ENCODE measurements at places on chromosomes 5 and 9.

DNA sequence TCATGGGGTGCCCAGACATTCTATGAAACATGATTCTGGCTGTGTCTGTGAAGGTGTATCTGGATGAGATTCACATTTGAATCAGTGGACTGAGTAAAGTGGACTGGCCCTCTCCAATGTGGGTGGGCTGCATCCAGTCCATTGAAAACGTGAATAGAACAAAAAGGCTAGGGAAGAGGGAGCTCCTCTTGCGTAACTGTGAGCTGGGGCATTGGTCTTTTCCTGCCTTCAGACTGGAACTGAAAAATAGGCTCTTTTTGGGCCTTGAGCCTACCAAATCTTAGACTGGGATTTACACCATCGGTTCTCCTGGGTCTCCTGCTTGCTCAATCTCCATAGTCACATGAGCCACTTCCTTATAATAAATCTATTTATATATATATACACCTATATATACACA, 170.1 kb downstream of the SPOCK1 start:
- no peak for DNase-seq

- peak; percentile 62 for DNase-seq
Observed at GRCh38 chr5:143153332-143154119, 250.0 kb downstream of the NR3C1 start.

DNA sequence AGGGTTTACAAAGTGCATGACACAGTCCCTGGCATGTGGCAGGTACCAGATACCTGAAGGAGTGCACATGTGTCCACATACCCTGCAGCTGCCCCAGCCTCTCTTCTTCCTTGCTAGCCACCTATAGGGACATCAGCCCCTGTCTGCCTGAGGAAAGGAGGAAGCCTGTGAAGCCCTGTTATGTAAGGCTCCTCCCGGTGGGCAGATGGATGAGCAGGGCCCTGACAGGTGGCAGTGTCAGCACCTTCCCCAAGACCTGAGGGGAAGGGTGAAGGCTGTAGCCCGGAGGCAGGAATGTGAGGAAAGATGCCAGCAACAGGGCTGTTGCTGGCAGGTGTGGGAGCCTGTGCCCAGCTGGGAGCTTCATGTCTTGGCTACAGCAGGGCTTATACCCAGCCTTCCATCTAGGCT, 21.7 kb downstream of the TCF7 start:
- DNase-seq = no peak

DNA sequence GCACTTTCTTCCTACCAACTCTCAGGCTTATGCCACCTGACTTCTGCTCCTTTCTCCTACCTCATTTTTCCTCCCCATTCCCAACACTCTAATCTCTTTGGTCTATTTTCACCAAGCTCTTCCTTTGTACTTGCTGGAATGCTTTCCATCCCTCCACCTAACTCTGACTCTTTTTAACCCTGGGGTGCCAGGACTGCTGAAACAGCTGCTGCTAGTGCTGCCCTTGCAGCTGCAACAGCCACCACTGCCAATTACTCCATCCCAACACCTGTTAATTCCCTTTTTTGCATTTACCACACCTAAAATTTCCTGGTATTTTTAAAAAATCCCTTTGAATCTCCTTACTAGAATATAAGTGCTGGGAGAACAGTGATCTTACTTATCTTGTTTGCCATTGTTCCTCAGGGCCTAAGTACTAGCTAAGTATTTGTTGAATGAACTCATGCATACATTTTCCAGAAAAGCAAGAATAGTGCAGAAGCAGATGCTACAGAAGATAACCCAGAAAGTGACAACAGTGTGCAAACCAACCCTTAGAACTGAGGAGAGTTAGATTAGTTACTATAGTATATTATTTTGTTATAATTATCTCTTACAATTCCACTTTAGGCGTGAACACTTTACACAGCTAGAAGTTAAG, 11.5 kb downstream of the NADK2 start:
- no peak for DNase-seq

- no peak for DNase-seq
Observed at GRCh38 chr9:124645274-124645673, 125.8 kb downstream of the NR6A1 start.

GRCh38 chr5:74975582-74975981, 76.8 kb downstream of the GCNT4 start:
- DNase-seq = no peak

DNA sequence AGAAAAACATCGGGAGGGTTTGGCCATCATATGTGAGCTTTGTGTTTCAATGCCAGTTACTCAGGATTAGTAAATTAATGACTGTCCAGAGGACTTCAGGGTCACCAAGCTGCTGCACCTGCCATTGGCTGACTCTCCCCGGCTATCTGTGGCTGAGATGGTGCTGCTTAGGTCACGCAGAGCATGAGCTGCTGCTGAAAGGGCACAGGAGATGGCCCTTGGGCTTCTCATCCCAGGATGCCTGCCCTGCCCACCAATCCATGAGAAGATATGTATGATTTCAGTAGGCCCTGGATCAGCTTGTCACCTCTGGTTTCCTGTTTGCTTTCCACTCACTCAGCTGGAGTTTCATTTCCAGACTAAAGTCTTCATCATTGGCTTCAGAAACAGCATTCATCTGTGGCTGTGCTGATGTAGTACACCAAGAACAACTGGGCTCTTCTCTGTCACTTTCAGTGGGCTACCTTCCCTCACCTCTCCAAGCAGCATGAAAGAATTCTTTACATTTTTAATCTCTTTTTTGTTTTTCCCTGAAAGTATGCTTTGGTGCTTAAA, 2.4 kb upstream of the CATSPER3 start:
- no peak for DNase-seq

DNA sequence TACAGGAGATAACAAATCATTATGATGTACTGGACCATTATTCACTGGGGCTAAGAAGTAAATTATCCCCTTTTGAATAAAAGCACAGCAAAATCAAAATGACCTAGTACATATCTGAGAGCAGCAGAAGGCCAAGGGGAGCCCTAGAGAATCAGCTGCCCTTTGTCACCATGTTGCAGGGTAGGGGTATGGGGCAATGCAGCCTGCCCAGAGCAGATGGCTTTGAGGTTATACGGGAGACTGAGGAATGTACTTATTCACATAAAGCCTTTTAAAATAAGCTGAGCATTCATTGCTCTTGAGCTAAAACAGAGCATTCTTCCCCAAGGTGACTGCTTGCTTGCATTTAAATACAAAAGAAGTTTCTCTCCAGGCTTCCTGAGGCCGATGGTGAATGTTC, 2.6 kb upstream of the TNFAIP8 start:
- DNase-seq = no peak

DNA sequence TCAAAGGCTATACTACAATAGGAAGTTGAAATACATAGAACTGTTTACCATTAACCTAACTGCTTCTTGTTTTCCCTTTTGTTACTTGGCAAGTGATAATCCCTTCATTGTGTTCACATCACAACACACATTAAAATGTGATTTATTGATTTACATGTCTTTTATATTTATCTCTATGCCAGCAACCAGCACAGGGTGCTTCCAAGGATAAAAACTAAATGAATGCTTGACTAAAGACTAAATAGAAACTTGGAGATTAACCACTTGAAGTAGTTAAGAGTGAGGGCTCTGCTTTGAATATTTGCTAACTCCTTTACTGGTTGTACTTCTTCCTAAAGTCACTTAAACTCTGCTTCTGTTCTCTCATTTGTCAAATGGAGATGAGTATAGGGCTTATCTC, 1730.6 kb downstream of the EFNA5 start:
- DNase-seq = no peak

GRCh38 chr9:105218673-105219072, 25.8 kb upstream of the SLC44A1 start:
- no peak for DNase-seq

DNA sequence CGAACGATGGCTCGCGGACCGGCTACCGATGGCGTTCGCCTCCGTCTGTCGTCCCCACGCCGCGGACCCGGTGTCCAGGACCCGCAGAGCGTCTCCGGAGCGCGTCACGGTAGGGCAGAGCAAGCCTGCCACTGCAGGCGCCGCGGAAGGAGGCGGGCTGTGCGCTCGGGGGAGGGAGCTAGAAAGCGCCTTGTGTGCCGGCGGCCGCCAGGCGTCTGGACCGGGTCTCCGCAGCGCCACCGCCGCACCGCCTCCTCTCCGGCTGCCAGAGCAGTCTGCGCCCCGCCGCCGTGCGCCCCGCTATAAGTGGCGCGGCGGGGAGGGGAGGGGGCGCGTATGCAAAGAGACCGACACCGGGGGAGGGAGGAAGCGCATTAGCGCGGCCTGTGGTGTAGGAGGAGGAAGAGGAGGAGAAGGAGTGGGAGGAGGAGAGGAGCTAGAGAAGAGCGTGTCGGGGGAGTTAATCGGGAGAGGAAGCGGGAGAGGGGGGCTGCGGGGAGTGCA, at the start of gene ENC1:
TSS of gene ENC1 (minus strand) at position 279 of the 504 bp plus-strand sequence. CDS start 4,243 bp downstream, outside the sequence.
- DNase-seq = peak; percentile 77

DNA sequence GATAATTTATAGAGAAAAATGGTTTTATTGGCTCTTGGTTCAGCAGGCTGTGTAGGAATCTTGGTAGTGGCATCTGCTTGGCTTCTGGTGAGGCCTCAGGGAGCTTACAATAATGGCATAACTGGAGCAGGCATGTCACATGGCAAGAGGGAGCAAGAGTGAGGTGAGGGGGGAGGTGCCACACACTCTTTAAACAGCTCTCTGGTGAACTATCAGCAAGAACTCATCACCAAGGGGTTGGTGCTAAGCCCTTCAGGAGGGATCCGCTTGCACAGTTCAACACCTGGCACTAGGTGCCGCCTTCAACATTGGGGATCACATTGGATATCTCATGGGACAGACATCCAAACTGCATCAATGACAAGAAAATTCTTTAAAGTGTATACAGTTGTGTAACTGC, 10.5 kb downstream of the GPBP1 start:
- DNase-seq = no peak

- peak; percentile 68 for DNase-seq
Observed at GRCh38 chr9:131096269-131097125, at the start of gene AIF1L. AIF1L (plus strand) TSS chr9:131096531; CDS start chr9:131096630, 99 bp downstream.

DNA sequence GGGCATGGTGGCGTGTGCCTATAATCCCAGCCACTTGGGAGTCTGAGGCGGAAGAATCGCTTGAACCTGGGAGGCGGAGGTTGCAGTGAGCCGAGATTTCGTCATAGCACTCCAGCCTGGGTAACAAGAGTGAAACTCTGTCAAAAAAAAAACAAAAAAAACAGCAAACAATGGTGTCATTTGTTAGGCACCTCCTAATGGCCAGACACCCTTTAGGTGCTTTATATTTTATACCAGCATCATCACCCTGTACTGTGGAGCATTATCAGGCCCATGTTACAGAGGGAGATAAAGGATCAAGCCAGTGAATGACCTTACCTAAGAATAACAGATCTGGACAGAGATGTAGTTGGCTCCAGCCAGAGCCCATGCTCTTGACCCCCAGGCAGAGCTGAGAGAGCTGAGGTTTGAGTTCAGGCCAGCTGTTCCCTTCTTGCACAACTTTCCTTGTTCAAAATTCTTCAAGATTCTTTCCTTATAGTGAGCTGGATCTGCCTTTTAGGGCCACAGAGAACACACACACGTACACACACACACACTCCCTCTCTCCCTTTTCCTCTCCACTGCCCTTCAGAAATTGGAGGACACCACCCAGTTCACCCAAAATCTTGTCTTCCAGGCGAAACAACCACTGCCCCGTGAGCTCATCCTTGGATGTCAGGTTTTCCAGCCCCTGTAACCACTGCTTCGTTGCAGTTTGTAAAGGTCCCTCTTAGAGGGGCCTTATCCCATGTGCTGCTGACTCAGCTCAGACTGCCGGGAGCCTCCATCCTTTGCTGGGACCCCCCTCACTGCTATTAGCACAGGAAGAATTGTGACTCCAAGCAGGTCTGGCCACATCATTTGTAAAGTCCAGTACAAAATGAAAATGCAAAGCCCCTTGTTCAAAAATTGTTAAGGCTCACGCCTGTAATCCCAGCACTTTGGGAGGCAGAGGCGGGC, 10.4 kb upstream of the PTGES start:
- DNase-seq = no peak

DNA sequence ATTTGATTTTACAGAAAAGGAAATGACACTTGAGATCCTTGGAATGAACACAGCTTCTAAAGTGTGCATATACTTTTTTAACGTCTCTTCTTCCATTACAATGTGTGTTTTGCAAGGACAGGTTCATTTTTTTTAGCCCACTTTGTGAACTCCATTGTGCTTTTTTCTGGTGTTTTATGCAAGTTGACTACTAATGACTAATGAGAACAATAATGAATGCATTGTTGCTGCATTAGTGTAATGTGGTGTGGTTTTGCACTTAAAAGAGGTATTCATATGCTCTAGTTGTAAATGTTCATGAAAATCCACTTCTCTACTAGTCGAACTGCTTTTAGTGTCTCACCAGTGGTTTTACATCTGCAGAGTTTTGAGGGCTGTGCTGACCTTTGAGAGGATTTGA, 93.6 kb downstream of the UHRF2 start:
- no peak for DNase-seq

DNA sequence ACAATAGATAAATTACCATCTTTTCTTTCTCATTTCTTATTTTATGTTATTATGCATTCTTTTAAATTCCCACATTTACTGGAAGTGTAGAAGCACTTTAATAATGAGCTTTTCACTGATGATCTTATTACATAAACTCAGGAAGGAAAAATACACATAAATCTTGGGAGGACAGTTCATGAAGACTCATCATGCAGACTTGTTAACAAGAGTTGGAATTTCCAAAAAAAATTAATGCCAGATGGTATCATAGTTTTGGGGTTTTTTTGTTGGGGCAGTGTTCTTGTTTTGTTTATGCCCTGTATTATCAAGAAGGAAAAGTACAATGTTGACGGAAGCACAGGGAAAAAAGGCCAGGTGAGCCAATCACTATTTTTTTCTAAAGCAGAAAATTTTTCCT, 35.1 kb downstream of the CEMIP2 start:
- DNase-seq = no peak

DNA sequence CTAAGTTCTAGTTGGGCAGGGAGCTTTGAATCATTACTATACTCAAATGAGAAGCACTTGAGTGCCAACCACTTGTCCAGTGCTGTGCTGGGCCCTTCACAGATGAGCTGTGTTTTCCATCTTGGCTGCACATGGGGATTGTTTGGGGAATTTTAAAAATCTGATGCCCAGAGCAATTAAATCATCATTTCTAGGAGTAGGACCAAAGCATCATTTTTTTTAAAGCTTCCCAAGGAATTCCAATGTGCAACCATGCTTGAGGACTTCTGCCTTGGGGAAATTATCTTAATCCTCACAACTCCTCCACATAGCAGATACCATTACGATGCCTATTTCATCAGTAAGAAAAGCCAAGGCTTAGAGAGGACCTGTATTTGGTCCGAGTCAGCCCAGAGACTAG, 131.4 kb downstream of the TMEM174 start:
- no peak for DNase-seq

DNA sequence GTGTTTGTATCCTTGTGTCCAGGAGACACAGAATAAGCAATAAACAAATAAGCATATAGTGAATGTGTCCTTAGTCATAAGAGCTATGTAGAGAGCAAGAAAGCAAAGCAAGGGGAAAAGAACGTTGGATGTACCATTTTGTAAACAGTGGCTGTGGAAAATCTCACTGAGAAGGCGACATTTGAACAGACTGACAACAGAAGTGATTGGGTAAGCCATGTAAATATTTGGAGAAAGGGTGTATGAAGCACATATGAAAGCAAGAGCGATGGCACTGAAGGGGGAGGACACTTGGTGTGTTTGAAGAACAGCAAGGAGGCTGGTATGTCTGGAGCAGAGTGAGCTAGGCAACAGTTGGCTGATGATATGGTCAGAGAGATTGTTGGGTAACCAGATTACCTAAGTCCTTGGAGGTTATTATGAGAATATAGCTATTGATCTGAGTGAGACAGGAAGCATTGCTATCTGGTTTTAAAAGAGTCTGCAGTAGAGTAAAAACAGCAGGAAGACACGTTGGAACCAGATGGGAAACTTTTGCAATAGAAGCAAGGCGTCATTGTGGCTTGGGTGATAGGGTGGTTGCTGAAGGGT, 115.5 kb upstream of the IL7R start:
- no peak for DNase-seq

GRCh38 chr9:134275375-134275774, 50.9 kb upstream of the RXRA start:
- DNase-seq = no peak
